ENCODE measurements at places on chromosomes 16 and 17.
A peak's percentile ranks its signal among the peaks of the same experiment; 100 is the strongest.

DNA sequence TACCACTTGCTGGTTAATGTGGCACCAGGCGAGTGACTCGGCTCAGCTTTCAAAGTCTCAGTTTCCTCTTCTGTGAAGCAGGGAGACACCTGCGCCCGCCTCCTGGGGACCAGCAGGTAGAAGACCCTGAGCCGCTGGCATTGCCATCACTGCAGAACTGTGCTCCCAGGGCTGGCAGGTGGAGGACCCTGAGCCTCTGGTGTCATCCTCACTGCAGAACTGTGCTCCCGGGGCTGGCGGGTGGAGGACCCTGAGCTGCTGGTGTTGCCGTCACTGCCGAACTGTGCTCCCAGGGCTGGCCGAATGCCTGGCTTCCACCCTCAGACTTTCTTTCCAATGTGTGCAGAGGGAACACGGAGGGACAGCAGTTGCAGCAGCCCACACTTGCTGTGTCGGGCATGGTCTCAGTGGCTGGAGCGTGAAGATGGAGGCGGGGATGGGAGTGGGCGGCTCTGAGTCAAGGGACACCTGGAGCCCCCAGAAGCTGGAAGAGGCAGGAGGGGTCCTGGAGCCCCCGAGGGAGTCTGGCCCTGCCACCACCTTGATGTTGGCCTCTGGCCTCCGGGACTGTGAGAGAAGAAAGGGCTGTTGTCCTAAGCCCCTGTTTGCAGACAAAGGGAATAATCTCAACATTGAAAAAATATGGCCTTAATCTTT is 75.8 kb upstream of the METTL9 start:
- DNase-seq, result no peak

DNA sequence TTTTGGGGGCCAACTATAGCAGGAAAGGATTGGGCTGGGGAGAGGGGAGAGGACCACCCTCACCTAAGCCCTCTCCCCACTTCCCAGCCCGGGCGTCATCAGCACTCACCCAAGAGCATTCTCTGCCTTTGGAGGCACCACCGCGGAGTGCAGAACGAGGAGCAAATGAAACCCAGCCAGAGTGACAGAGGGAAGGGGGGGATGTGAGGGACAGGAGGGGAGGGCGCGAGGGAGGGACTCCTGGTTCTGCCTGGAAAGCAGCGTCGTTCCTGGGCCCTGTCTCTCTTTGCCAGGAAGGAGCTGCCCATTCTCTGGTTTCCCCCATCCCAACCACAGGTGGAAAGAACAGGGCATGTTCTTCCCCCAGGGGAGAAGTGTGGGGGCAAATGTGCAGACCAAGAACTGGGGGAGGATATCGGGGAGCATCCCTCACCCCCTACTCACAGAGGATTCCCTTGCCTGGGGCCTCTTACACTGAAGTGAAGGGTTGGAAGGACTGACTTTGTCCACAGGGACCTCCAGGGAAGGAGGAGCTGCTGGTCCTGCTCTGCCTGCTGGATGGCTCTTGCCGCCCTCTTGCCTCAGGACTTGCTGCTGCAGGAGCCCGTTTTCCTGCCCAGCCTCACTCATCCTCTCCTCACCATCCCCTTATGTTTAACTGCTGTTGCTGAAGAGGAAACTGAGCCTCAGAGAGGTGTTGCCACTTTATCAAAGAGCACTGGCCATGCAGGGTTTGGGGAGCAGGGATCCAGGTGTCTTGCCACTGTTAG is 3.5 kb upstream of the C17orf113 start:
- DNase-seq, result no peak

GRCh38 chr16:68069511-68070248 is 15.5 kb upstream of the NFATC3 start:
- DNase-seq, result no peak

- no peak for DNase-seq
Observed at GRCh38 chr16:27529962-27530361, 19.8 kb downstream of the GTF3C1 start.

DNA sequence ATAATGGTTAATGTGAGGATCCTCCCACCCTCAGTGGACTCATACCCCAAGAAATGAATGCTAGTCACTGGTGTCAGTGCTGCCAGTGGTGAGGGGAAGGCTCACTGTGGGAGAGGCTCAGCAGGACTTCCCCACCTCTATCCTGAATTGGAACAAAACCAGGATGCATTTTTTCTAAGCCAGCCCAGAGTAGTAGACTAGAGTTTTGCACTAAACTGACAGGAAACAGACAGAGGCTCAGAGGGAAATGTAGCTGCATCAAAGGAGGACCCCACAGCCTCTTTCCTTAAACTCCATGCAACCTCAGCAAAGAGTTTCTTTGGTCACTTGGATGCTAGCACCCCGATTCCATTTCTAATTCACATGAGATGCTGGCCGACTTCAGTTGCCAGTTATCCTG is 10.7 kb upstream of the SKAP1 start:
- DNase-seq, result no peak

GRCh38 chr16:65547772-65548446 is 426.0 kb upstream of the CDH11 start:
- DNase-seq, result no peak

GRCh38 chr17:45123930-45124796 is 8.2 kb downstream of the PLCD3 start:
- no peak for DNase-seq

DNA sequence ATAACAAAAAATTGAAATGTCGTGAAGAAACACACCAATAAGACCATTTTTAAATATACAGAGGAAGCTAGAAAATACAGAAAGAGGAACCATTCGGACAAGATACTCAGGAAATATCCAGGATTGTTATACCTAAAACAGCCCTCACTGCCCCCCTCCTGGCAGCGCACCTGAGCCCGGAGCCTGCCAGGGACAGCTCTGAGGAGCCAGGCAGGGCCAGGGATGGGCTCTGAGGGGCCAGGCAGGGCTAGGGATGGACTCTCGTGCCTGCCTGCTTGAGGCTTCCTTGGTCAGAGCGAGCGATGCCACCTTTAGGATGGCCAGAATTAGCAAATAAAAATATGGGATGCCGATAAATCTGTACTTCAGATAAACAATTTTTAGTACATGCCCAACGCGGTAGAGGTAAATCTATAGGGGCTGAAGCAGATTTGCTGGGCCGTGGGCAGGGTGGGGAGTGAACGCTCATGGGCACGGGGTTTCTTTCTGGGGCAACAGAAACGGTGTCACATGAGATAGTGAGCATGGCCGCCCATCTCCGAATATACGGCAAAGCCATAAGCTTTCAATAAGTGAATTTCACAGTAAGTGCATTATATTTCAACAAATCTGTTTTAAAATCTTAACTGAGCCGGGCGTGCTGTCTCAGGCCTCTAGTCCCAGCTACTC is 18.2 kb upstream of the CSNK1D start:
- DNase-seq, result no peak

DNA sequence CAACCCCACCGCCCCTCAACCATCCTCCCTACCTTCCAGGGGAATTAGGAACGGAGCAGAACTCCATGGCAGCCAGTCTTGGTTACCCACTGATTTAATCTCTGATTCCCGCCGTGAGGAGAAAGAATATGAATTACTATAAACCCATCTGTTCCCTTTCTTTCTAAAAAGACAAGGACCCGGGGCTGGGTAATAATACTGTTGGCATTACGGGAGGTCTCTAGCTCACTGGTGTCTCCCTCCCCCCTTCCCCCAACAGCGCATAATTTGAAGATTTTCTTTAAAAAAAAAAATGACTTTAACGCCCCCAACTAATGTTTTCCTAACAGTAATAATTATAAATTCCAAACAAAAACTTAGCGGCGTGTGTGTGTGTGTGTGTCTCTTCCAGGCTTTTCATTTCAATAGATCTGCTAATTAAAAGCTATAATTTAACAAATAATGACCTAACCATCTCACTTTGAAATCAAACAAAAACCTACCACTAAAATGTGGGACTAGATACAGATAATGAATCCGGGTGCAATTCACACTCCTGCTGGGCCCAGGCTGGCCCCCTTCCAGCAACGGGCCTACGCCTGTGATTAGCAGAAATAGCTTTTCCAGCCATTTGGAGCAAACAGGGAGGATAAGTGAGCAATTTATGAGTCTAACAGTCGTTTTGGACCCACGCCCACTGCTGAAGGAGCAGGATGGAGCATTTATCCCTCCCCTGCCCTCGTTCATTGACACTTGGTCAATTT is 18.2 kb upstream of the BHLHA9 start:
- DNase-seq, result peak; percentile 9

- no peak for DNase-seq
Observed at GRCh38 chr17:28978356-28978964, 27.1 kb upstream of the PHF12 start.

DNA sequence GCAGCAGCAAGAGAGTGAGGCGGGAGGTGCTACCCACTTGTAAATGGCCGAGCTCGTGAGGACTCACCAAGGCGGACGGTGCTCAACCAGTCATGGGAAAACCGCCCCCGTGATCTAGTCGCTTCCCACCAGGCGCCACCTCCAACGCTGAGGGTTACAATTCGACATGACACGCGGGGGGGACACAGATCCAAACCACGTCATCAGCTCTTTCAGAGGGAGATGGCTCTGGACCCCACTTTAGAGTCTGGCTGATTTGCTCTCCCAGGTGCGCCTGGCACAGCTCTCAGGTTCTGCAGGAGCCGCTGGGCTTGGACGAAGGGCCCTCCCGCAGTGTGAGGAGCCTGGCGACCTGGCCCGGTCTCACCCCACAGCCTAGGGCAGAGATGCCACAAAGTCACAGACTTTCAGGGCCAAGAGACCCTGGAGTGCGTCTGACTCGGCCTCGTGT is 21.1 kb upstream of the DOC2B start:
- DNase-seq, result no peak

DNA sequence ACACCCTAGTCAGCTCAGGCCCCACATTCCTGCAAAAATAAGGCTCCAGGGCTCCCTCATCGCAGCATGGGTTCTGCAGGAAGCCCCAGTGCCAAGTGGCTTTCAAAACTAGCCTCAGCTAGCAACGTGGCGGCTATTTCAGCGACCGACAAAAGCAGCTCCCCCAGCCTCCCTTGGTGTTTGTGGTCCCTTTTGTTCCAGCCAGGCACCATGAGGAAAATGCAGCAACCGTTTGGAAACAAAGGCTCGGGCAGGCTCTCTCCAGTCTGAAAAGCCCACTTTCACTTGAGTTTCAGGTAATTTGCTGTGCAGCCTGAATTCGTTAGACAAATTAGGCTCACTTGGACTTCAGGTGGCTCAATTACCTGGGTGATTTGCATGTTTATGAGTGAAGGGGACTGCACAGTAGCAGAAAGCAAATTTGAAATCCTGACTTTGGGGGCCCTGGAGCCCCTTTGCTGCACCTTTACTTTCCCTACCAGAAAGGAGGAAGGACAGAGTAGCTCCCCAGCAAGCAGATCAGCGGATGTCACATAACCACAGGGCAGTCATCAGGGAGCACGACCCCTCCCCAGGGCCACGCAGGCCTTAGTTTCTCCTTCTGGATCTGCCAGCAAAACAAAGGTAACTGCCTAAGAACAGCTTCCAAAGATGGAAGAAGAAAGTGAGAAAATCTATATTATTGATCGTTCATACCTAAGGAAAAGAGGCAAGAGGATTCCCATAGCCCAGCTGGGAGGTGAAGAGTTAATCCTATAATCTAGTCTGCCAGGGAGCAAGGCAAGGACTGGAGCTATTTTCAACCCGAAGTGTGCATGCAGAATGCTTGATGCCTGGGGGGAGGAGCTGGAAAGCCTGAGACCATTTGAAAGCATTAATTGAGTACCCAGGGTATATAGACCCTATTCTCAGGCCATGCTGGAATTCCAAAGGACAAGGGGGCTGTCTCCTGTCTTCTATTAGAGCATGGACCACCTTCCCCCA is 143.1 kb upstream of the SDK2 start:
- peak; percentile 30 for DNase-seq

DNA sequence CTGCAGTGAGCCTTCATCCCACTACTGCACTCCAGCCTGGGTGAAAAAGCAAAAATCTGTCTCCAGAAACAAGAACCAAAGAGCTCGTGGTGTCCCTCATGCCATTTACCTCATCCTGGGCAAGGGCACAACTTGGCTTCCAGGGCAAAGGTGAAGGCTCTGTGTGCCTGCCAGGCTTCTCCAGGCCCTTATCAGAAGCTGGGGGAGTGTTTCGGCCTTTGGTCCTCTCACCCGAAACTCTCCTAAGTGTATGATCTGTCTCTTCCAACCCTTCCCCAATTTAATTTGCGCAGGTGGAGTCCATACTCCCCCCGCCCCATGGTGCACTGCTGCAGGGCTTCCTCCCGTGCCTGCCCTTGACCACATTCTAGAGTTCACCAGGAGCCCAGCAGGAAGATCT is 1.1 kb downstream of the CES2 start:
- DNase-seq, result no peak
